ENCODE measurements at places on chromosomes 1 and 21. TPM values are rescaled to one million over a fixed set of nuclear protein-coding genes. Genes with fewer than 3 reads are reported as not detected.

GRCh38 chr1:219812086-219812485, 116.3 kb downstream of the SLC30A10 start:
- no peak for DNase-seq

GRCh38 chr1:33886496-33886895, 22.6 kb downstream of the HMGB4 start:
- no peak for DNase-seq

TIAM1 gene
- total RNA-seq = 7.8 TPM

GRCh38 chr1:52597912-52598311, 4.3 kb upstream of the GPX7 start:
- DNase-seq = no peak

GPR157 gene
- 2.8 TPM for total RNA-seq

- no peak for DNase-seq
Measured at GRCh38 chr21:18030248-18030647, 211.1 kb upstream of the C21orf91 start.

DPT gene
- not detected for total RNA-seq

GRCh38 chr1:95534985-95535384, 301.0 kb downstream of the RWDD3 start:
- DNase-seq = no peak

DNA sequence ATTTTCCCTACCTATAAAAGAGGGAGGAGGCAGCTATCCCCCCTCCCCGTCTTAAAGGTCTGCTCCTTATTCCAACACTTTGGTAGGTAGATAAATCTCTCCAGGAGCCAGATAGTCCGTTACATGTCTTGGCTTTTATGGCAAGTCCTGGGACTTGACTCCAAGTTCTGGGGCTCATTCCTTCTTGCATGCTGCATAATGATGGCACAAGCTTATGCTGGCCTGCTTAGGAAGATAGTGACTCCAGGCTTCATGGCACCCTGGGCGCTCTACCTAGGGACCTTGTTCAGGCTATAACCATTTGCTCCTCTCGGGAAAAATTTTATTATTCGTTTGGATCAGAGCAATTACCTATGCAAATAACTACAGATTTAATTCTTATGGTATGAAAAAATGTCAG, 3.7 kb downstream of the SLAMF1 start:
- no peak for DNase-seq

GRCh38 chr1:165542647-165543046, 1.2 kb upstream of the LRRC52 start:
- DNase-seq = no peak

DNA sequence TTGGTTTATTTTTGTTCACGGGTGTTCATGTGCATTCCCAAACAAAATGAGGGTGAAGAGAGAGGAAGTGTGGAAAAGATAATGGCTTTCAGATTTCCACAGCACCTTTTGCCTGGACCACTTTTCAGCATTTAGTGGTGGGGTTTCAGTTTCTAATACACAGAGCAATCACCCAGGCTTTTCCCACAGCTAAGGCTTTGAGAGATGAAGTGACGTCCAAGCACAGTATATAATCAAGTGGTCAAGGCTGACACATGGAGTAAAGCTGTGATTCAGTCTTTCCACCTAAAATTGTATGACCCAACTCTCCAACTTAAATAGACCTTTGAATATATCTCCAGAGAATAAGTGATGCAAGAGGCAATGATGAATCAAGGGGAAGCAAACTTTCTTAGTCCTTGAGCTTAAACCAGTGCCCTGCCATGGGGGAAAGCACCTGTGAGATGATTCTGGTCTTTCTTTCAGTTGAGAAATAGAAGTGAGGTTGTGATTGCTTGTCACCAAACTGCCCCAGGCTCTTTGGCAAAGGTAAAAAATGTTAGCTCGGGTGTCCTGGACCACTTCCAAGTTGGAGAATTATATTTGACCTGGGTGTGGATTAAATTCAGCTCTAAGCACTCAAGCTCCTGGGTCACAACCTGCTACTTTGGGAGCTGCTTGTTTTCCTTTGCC, 2.4 kb upstream of the PIK3R3 start:
- no peak for DNase-seq

HSD3B2 gene
- total RNA-seq = not detected

NR0B2 gene
- not detected for total RNA-seq

DNA sequence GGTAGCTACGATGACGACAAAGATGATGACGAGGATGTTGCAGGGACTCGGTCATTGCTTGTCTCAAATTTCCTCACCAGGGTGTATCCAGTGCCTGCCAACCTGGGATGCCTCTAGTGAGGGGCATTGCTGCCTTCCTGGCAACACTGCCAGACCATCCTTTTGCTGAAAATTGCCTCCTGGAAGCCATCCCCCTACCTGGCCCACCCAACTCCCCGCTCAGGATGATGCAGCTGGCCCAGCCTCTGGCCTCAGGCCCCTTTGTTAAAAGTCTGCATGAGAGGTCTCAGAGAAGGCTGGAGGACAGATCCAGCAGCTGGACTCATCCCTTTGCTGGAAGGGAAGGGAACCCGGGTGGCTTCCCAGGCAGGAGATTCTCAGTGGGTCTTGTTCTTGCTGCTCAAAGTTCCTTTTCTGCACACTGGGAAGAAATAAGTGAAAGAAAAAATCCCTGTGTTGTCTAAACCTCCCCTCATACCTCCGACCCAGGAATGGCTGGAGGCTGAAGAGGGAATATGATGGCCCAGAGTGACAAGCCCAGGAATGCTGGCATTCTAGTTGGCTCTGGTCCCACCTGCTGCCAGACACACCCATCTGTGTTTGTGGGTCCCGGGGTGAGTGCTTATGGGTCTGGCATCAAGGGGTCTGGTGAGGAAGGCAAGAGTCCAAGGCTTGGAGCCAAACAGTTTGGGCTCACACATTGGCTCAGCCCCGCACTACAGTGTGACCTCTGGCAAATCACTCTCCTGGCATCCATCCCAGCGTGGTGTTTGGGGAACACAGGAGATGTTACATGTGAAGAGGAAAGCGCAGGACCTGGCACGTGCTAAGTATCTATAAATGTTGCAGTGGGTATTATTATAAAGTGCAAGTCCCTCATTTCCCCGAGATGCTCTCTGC, 6.7 kb upstream of the FNDC5 start:
- peak; percentile 53 for DNase-seq

RBP7 gene
- total RNA-seq = not detected

CD52 gene
- total RNA-seq = not detected
